LNCaP clone FGC (cell line): ENCODE measurements at places on chromosomes 3 and 15.

GRCh38 chr3:132595014-132595413 lies 2.1 kb upstream of the ACKR4 start:
- no peak for DNase-seq

DNA sequence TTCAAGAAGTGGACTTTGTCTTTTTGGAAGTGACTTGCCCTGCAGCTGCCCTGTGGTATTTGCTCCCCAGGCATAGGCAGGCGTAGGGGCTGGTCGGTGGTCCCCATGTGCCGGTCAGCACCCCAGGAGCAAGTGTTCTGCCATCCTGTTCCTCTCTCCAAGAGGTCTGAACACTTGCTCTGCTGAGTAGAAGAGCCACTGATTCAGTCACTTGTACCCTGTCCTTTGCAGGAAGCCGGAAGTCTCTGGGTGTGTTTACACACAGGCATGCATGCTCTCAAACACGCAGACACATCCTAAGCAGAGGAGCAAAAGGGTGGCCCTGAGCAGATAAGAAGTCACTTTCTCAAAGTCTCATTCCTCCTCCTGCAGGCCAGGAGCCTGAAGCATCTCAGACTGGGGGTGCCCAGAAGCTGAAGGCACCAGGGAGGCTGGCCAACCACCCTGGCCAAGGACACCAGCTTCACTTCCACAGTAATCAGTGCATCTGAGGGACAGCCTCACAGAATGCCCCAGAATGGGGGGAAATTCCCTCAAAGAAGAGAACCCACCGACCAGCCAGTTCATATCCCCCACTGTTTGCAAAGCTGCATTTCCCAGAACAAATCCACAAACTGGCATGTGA lies 88.7 kb upstream of the POMGNT2 start:
- DNase-seq: no peak

DNA sequence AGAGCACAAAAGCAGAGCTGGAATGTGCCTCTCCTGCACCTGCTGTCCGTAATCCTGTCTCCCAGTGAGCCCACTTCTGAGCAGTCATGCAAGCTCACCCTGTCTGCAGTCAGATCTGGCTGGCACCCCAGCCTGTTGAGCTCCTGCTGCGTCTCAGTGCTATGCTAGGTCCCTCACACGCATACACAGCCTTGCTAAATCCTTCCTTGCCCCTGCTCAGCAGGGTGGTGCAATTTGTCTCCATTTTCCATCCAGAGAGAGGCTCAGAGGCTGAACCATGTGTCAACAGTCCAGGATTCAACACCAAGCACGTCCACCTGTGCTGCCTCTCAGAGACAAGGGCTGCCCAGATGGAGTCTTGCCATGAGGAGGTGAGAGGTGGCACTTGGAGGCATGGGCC lies 11.0 kb downstream of the POMGNT2 start:
- DNase-seq: no peak

DNA sequence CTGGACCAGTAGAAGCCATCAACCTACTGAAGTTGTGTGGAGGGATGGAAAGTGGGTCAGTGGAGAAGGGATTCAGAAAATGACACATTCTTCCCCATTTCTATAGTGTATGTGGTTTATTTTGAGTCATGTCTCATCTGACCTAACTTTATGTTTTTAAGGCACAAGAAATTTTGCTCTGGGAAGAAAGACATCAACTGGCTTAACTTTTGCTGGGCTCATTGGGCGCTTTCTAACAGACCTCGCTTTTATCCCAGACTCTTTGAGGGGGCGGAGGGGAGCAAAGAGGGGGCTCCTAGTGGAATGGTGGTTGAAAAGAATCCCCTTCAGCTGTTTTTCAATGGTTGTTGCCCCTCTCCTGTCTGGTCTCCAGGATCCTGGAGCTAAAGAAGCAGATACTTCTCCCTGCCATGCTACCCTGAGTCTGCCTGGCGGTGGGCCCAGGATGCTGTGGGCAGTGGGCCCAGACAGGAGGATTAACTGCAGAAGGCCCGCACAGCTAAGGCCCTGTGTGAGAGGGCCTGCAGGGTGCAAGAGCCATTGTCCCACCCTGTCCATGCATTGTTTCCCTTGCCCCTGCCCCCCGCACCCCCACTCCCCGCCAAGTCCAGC lies 14.5 kb downstream of the CSRNP1 start:
- DNase-seq: no peak

DNA sequence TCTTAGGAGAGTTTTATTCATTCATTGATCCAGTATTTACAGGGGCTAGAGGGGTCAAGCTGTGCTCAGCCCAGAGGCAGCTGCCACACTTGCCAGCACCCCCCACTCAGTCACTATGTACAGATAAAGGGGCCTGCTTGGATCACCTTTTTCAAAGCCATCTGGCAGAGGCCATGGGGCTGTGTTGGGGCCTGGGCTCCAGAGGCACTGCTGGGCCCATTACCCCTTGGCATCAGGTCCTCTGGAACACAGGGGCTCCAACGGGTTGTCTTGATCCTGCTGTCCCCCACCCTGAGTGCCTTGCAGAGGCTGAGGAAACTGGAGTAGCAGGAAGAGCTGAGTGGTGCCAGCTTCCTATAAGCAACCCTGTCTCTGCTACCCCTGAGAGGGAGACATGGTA lies 43.9 kb downstream of the SEMA3G start:
- no peak for DNase-seq

- DNase-seq: no peak
These were observed 77.2 kb downstream of the GREM1 start for GRCh38 chr15:32794973-32795372.

GRCh38 chr15:69535101-69535638 lies 82.6 kb downstream of the RPLP1 start:
- no peak for DNase-seq

DNA sequence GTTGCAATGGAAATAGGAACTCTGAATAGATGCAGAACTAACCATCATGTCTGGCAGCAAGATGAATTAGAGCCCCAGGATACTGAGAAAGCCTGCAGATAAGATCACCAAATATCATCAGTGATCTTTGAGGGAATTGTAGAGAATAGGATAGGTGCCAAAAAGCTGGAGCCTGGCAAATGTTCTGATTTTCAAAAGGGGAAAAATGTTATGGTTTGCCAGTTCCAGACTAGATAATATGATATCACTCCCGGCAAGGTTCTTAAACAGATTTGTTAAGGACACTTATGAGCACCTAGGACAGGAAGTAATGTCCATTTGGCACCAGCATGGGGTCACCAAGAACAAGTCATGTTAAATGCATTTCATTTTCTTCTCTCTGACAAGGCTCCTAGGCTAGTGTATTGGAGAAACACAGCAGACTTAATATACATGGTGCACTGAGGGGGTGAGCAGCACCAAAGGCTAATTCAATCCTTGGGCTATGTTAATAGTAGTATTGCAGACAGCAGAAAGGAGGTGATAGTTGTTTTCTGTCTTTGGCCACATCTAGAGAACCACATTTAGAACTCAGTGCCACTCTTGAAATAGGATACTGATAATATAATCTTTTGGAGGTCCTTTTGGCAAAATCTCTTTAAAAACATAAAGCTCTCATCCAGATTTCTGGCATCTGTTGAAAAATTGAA lies 4.8 kb downstream of the SRGAP3 start:
- peak; percentile 13 for DNase-seq

- DNase-seq: no peak
These were observed 78.2 kb downstream of the LINGO1 start for GRCh38 chr15:77554306-77555080.

- DNase-seq: no peak
These were observed 52.5 kb downstream of the LRRN1 start for GRCh38 chr3:3851621-3852323.

DNA sequence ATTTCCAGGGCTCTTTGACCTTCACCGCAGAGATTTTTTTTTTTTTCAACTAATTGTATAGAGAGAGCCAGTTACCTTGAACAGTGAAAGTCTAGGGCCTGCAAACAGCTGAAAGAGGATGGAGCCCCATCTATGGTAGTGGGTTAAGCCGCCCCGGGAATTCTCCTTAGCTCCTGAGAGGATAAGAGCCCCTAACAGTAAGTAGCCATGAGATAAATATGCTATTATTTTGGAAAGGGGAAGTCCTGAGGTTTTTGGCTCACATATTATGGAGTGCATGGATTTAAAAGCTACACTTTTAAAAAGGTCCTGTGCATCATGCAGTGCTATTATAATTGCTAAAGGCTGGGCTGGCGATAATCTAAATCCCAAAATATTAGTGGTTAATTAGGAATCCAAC lies 115.0 kb downstream of the FBN1 start:
- no peak for DNase-seq

GRCh38 chr15:48683991-48684765 lies 38.7 kb upstream of the FBN1 start:
- DNase-seq: peak; percentile 45

DNA sequence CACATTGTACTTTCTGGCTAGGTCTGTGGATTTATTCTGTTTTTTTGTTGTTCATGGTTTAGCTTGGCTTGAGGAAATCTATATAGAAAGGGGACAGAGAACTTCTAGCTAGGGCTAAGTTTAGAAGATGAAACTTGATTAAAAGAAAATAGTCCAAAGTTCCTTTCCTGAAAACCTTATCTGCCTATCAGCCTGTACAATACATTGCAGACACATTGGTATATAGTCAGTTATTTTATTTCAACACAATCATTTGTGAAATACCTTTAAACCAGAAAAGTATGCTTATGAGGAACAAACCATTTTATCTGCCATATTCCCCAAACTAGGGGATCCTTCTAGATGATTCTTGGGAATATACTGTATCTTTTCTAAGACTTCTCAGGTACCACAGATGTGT lies 147.3 kb upstream of the CGNL1 start:
- no peak for DNase-seq

- no peak for DNase-seq
These were observed 29.3 kb downstream of the PPP2R3A start for GRCh38 chr3:135994708-135995337.

DNA sequence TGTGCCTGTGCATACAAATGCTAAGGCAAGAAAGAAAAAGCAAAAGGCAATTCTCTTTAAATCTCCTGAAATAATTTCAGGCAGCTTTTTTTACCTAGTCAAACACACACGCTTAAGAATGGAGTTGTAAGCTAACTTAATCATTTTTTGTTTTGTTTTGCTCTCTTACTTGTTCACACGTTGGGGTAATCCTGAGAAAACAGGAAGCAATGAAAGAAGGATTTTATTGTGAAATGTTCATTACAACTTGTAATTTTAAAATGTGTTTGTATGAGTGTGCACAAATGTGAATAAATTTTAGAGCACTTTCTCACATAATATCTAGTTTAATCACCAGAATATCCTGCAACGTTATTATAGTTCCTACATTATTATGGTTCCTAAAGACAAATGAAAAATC lies 263.8 kb downstream of the LPP start:
- no peak for DNase-seq

DNA sequence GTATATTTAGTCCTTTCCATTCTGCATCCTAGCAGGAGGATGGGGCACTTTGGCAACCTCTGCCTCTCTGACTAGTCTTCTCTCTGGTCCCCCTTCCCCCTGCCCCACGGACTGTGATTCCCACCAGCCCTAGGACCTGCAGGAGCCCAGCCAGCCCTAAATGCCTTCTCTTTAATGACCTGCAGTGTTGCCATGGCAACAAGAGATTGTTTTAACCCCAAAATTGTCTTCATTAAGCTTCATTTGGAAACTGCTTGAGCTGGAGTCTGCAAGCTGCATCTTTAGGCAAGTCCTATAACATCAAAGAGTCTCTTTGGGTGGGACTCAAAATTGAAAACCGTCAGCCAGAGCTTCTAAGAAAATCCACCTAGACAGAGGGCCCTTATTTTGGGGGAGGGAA lies 59.7 kb upstream of the ANKRD34C start:
- DNase-seq: no peak
